ENCODE measurements at places on chromosomes 1 and 21.
A peak's percentile ranks its signal among the peaks of the same experiment; 100 is the strongest.

- no peak for DNase-seq
These were observed 3.4 kb upstream of the ZP4 start for GRCh38 chr1:237894131-237894530.

- DNase-seq: no peak
These were observed 1756.5 kb downstream of the NCAM2 start for GRCh38 chr21:22754746-22755145.

GRCh38 chr1:1208713-1209433 is 2.5 kb upstream of the TNFRSF18 start:
- DNase-seq: peak; percentile 86

GRCh38 chr1:92804721-92805201 is 19.9 kb upstream of the EVI5 start:
- no peak for DNase-seq

- DNase-seq: no peak
These were observed 78.1 kb downstream of the PCBP3 start for GRCh38 chr21:45721671-45722070.

GRCh38 chr1:29625084-29625420 is 388.7 kb downstream of the PTPRU start:
- DNase-seq: no peak

DNA sequence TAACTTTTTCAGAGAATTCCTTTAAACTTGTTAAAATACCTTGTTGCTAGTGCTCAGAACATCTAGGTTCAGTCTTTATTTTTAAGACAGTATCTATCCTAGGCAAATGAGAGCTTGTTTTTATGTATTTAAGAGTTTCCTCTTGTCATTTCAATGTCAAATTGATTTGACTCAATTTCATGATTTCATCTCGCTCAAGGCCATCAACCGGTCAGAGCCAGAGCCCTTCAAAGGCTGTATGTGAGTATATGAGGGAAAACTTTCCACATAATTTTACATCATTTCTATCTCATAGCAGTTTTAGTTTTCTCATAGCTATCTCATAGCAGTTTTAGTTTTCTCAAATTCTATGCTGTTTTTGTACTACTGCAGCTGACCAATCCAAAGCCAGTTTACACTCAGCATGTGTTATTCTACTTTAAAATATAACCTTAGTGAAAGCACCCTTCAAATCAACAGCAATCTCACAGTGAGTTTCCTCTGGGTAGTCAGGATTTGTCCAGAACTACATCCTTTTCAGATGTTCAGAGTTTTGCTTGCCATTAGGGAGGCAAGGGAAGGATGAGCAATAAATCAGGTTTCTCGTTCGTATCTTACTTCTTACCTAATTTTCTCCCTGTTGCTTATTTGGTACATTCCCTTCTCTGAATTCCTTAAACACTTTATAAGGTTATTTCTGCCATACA is 12.7 kb downstream of the HNRNPU start:
- no peak for DNase-seq

DNA sequence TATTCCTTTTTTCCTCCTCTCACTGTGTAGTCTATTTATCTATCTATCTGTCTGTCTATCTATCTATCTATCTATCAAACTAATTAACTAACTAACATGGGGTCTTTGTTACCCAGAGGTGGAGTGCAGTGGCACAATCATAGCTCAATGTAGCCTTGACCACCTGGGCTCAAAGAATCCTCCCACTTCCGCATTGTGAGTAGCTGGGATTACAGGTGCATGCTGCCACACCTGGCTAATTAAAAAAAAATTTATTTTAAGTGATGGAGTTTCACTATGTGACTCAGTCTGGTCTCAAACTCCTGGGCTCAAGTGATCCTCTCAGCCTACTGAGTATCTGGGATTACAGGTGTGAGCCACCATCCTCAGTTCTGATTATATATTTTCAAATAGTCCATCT is 71.4 kb downstream of the CCDC18 start:
- no peak for DNase-seq

DNA sequence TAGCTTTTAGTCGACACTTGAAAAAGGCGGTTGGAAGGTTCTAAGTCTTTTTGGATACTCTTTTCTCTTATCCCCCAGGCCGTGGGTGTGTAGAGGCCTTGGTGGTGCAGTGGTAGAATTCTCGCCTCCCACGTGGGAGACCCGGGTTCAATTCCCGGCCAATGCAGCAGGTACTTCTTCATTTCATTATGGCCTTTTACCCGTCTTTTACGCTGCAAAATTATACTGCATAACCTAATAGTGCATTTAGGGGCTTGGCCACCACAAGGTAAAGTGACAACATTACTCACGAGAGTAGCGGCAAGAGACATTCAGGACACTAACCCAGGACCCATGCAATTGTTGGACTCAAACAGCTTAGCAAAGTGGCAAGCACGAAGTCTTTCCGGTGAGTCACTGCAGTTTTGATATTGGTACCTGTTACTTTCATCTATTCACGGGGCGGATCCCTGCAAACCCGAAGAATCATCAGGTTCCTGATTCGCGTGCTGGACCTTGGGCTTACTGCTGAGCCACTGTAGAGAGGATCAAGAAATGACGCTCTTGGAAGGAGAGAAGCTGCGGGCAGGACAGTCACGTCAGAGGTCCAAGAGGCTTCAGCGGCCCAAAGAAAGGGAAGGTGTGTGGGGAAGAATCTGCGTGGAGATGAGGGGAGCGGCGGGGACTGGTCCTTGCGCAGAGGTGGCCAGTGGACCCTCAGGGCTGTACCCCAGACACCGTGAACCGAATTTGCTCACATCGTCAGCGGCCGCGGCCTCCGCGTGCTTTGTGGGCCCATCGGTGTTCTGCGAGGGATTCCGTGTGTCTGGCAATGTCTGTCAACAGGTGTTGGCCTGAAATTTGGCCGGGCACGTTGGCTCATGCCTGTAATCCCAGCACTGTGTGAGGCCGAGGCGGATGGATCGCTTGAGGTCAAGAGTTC is 12.9 kb upstream of the RNU1-4 start:
- peak; percentile 82 for DNase-seq

- DNase-seq: peak; percentile 72
These were observed 33.8 kb downstream of the DUSP10 start for GRCh38 chr1:221708076-221708571.

DNA sequence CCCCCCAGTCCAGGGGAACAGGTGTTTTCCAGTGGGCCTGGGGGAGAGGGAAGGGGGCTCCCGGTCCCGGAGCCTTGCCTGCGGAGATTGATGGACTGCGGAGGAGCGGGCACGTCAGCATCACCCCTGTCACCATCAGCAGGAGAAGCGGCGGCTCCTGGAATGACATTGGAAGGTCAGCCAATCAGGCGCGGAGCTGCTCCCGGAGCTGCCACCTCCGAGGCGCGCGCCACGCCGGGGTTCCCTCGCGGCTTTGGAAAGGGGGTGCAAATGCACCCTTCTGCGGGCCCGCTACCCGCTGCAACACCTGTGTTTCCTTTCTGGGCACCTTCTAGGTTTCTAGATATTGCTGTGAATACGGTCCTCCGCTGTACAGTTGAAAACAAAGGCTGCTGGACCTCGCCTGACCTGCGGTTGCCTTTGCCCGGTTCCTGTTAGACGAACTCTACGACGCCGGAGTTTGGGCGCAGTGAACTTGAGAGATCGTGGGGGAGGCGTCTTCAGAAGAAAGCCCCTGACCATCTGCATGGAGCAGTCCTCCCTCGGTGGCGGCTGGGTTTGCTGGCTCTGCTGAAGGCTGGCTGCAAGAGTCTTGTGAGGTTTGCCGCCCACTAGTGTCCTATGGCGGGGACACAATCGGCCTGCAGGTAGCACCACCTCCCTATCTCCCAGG is 5.3 kb downstream of the DSCAM start:
- DNase-seq: no peak

DNA sequence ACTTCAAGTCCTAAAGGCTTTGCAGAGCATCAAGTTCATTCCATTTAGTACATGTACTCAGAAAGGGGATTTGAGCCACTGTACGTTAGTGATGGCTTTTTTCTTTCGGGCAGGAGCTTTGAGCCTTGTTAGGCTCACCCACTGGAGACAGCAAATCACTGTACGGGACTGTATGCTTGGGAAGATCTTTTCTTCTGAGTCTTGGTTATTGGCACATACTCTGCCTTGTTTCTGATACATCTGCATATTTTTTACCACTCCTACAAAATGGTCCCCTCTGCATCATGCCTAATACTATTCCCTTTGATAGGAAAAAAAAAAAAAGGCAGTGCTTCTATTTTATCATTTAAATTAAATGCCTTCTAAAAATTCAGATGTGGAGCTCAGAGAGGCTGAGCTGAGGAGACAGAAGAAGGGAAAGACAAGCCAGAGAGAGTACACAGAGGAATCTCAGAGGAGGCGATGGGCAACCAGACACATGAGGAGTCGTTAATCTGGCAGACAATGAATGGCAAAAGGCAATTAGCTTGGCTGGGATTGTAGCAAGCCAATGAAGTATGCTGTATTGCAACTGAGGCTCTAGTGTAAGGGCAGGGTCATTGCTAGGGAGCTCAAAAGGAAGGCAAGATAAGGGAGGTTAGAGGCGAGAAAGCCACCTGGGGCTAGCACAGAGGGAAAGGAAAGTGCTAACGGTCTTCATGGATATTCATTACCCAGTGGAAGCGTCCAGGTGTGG is 39.4 kb downstream of the PHC2 start:
- no peak for DNase-seq

DNA sequence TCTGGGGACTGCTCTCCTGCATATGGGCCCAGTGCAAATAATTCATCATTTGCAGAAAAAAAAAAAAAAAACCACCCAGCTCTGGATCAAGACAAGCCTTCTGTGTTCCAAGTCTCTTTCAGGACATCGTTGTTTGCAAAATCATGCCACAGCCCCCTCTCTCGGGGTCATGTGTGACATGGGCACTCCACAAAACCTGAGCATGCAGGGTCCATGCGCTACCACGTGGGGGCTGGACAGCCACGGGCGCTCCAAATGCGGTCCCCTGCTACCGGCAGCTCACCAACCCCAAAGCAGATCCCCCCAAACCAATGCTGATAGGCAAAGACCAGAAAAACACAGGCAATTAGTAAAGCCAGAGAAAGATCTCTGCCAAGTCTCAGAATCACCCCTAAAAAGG is 17.6 kb downstream of the NPHP4 start:
- peak; percentile 34 for DNase-seq

DNA sequence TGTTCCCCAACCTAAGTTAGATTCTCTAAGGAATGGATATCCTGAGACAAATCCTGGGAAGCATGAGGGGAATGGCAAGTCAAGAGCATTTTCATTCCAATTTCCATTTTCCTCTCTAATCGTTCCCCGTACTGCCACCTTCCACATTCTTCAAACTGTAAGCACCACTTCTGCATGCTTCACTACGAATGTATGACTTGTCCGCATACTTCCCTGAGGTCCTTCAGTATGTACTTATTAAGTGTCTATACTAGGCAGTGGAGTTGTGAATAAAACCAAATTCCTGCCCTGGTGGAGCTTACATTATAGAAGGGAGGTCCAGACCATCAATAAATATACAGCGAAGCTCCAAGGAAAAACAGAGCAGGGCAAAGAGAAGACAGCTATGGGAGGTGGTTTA is 154.8 kb downstream of the GREM2 start:
- no peak for DNase-seq

- no peak for DNase-seq
These were observed 144.1 kb upstream of the ADAMTS5 start for GRCh38 chr21:27110956-27111355.

DNA sequence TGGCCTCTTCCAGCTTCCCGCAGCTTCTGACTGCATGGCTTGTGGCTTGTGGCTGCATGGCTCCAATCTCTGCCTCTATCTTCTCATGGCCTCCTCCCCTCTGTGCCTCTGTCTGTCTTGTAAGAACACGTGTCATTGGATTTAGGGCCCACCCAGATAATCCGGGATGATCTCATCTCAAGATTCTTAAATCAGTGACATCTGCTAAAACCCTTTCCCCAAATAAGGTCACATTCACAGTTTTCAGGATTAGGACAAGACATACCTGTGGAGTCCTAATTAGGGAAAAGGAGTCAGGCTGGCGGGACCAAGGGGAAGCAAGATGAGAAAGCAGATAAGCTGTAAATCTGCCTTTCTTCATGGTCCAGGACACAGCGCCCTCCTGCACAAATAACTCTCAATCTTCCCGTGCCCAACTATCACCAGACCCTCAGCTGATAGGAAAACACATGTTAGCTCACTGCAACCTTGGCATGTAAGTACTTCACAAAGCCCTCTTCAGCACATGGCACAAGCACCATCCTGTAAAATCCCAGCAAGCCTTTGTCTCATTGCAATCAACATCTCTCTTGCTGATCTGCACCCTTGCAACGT is 82.2 kb downstream of the SPSB1 start:
- no peak for DNase-seq

GRCh38 chr1:46612937-46613660 is 3.5 kb downstream of the MOB3C start:
- no peak for DNase-seq

DNA sequence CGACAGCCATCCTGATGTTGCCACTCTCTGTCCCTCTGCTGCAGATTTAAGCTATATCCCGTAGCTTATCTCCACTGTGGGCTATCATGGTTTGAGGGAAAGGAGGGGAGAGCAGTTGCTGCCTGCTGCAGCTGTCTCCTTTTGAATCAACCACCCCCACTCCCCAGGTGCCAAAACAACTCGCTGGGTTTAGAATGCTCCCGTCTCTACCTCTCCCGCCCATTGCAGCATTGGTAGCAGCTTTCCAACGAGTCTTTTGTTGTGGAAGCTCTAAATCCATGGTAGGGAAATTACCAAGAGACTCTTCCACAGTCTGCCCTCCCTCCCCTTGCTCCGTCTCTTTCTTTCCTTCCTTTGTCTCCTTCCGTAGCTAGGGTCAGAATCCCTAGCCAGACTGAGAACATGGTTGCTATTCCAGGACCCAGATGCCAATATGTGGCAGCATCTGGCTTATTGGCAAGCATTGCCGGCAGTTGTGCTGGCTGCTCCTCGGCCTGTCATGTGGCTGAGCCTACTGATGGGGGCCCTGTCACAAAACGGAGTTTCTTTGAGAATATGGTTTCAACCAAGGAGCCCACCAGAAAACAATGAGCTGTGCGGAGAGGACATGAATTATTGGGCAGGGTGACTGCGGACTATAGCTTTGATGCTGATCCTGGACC is 230.7 kb downstream of the RPS6KC1 start:
- no peak for DNase-seq

GRCh38 chr1:181659321-181659957 is 176.1 kb downstream of the CACNA1E start:
- no peak for DNase-seq

All from activated effector memory CD4-positive, alpha-beta T cell treated with anti-CD3 and anti-CD28 coated beads, Interleukin-2, amount 50 U/mL, for 16 hours (primary cell).